ENCODE measurements at places on chromosomes 12 and 14.

DNA sequence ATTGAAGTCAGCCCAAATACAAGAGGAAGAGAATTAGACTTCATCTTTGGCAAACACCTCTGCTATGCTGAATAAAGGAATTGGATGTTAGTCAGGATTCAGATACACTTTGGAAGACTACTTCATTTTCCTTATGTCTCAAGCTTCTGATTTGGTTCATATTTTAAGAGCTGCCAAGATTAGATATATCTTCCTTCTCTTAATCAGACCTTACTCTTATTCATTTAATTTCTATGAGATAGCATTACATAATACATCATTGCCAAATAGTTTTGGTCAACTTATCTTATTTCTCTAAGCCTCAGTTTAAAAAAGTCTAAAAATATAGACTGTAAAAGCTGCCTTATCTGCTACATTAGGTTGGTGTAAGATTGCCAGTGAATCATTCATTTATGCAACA is 330.6 kb upstream of the NAV3 start:
- DNase-seq, result no peak

- no peak for DNase-seq
Observed at GRCh38 chr14:63881926-63882325, 29.1 kb downstream of the SYNE2 start.

DNA sequence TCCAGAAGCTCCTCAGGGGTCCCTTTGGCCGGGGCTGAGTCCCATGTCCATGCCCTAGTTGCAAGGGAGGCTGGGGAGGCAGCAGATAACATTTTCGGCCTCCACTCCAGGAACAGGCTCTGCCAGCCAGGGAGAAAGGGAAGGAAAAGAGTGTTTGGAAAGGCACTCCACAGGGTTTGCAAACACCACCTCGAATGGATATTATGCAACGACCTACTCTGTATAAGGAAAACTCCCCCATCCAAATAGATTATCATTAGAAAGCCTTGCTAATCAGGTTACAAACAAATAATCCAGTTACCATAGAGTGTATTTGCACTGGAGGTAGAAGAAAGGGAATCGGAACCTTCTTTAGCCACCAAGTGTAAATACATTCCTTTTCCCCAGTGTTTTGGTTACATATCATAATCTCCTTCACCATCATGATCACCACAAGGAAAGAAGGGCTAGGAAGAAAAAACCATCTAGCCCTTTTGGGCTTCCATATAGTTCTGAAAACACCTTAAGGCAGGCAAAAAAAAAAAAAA is 40.4 kb downstream of the TMCC3 start:
- no peak for DNase-seq

DNA sequence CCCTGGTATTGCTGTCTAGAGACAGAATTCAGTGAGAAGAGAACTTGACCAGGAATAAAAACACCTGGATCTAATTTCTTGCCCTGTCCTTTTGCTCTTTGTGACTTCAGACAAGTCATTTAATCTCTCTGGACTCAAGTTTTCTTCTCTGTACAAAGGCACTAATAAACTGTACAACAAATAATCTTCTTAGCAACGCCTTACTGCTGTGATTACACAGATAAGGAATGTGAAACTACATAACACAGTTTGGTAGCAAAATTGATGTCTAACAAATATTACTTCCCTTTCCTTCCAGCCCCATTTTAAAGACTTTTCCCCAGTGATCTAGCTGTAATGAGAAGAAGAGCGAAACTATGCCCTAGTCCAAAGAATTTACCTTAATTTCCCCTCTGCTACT is 69.3 kb downstream of the BCAT1 start:
- DNase-seq, result no peak

- DNase-seq, result no peak
Observed at GRCh38 chr14:83473416-83474235, 1940.0 kb upstream of the SEL1L start.

GRCh38 chr14:47390831-47391504 is 284.4 kb downstream of the MDGA2 start:
- DNase-seq, result no peak

- DNase-seq, result no peak
Observed at GRCh38 chr12:16785524-16785923, 179.6 kb upstream of the LMO3 start.

- peak; percentile 56 for DNase-seq
Observed at GRCh38 chr12:112837629-112838197, 46.2 kb downstream of the RPH3A start.

DNA sequence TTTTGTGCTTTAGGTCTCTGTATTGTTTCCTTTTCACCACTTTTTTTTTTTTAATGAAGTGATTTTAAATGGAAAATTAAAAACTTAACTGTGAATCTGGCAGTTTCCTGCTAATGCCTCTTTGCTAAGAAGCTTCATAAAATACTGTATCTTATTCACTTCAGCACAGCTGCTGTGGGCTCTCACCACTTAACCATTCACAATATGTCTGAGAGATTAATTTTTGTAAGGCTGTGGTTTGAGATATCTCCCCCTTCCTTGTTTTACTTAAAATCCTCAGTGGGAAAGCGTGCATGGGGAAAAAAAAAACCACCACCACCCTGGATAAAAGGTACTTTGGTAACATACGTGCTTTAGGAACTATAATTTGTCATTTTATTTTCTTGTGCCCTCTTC is 115.9 kb downstream of the ETV6 start:
- DNase-seq, result no peak

- DNase-seq, result no peak
Observed at GRCh38 chr12:114314974-114315720, 90.8 kb downstream of the TBX5 start.

DNA sequence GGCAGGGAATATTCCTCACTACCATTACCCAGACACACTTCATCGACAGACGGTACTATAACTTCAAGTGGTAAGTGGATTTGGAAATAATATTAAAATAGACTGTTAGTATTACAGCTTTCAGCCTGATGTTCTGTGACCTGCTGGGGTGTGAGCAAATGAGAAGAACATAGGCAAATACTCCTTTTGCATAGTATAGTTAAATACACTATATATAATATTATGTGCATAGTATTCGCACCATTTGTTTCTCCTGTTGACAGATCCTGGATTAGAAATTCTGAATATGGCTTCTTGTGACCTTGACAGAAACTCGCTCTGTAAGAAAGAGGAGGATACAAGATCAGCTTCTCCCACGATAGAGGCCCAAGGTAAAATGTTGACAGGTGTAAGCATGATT is 115.6 kb downstream of the DNAI7 start:
- no peak for DNase-seq

DNA sequence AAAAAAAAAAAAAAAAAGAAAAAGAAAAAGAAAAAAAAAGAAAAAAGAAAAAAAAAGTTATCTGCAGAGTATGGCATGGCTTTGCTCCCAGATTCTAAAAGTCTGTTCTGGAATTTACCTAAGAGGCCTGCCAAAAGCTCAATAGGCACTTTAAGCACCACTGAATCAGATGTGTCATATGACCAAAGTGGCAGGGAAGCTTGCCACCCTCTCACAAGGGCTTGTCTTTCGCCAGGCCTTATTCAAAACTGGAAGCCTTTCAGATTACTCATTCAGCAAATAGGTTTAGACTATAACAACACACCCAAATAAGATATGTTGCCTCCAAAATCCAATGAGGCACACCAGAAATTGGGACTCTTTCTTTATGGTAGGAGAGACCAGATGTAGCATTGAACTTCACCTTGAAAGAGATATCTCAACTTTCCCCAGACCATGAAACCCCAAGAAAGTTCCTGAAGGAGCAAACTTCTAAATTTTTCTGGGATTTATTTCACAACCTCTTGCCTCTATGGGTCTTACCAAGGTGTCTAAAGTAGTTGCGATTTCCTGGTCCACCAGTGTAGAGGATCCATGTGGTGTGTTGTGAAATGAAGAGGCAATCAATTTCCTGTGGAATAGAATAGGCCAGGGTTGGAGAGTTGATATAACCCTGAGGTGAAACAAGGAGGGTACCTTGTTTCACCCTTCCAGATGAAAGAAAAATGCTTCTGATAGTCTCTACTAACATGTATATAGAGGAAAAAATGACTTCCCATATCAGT is 218.8 kb downstream of the DAD1 start:
- no peak for DNase-seq

GRCh38 chr14:55336691-55337090 is 65.5 kb downstream of the FBXO34 start:
- no peak for DNase-seq

GRCh38 chr14:43247877-43248276 is 1259.2 kb downstream of the FSCB start:
- no peak for DNase-seq

GRCh38 chr12:29961231-29961630 is 177.5 kb upstream of the TMTC1 start:
- DNase-seq, result no peak

- no peak for DNase-seq
Observed at GRCh38 chr12:77782034-77782433, 48.7 kb upstream of the NAV3 start.

DNA sequence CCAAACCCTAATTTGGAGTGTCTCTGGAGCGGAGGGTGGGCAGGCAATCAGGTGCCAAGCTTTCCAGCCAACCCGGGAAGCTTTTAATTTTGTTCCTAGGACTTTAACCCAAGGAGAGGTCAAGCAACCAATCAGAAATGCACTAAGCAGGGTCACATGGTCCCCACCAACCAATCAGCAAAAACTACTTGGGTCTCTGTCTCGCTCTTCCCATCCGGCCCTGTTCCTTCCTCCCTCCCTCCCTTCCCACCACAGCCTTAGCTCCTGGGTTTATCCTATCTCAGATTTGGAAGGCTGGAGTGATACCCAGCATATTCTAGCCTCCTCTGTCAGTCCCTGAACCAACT is 7.3 kb downstream of the HOXC5 start:
- no peak for DNase-seq

DNA sequence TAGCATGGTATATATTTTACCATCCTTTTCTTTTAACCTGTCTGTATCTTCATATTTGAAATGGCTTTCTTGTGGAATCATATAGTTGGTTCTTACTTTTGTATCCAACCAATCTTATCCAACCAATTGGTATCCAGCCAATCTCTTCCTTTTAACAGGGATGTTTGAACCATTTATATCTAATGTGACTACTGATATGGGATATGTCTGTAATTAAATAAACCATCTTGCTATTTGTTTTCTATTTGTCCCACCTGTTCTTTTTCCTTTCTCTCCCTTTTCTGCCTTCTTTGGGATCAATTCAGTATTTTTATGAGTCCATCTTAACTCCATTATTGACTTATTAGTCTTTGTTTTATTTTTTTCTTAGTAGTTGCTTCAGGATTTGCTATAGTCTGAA is 30.8 kb upstream of the SNX6 start:
- DNase-seq, result no peak

DNA sequence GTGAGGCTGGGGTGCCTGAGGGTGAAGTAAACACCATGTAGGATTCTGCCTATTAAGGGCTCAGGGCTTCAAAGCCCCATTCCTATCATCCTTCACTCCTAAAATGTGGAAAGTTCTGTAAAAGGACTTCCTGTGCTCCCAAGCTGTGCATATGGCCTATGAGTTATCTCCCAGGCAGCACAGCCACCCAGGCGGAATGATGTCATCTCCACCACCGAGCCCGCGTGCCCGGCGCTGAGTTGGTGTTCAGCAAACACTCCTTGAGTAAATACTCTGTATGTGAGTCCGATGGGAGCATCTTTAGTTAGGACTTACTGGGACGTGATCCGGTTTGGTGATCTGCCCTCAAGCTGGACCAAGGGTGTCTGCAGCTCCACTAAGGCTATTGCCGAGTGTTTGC is 437.3 kb downstream of the MED13L start:
- DNase-seq, result no peak

GRCh38 chr12:104673696-104674482 is 217.1 kb downstream of the CHST11 start:
- no peak for DNase-seq

All from SW 1271 (cell line).